ENCODE measurements at places on chromosomes 6 and 20.

DNA sequence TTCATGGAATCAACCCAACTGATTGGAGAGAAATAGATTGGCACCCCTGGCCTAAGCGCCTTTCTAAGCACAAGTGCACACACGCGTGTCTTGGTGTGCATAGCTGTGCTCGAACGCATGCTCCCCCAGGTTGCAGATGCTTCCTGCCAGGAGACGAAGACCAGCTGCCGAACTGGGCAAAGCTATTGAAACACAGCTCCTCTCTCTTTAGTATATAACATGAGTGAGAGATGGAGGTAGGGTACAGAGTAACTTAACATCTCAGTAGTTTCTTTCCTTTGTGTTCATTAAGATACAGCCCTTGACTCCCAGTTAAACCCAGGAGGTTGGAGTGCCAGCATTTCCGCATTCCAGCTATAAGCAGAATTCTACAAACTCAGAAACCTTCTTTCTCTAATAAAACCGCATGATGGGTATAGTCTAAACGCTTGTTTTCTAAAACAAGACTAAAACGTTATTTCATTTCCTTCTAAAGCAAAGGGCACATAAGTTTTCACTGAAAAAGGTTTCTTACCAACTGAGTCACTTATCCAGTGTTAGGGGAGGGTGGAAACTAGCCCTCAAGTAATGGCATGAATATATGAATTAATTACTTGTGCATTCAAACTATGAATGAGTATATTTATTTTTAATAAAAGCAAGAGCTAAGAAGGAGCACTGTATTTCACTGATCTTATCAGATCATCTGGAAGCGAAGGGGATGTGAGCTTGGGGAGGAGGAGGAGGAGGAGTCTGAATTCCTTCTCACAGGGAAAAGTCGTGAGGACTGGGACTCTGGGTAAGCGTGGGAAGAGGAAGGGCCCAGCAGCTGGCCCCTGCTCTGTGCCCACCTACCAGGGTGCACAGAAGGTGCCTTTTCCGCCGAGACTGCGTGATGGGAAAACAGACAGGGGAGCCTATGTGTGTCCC lies 179.2 kb downstream of the TMEM242 start:
- no peak for DNase-seq

GRCh38 chr6:36670271-36670670 lies 8.2 kb upstream of the CDKN1A start:
- no peak for DNase-seq

GRCh38 chr20:32441638-32442037 lies 83.5 kb downstream of the ASXL1 start:
- peak; percentile 8 for DNase-seq

GRCh38 chr20:31569163-31570020 lies 35.7 kb upstream of the ID1 start:
- peak; percentile 70 for DNase-seq

DNA sequence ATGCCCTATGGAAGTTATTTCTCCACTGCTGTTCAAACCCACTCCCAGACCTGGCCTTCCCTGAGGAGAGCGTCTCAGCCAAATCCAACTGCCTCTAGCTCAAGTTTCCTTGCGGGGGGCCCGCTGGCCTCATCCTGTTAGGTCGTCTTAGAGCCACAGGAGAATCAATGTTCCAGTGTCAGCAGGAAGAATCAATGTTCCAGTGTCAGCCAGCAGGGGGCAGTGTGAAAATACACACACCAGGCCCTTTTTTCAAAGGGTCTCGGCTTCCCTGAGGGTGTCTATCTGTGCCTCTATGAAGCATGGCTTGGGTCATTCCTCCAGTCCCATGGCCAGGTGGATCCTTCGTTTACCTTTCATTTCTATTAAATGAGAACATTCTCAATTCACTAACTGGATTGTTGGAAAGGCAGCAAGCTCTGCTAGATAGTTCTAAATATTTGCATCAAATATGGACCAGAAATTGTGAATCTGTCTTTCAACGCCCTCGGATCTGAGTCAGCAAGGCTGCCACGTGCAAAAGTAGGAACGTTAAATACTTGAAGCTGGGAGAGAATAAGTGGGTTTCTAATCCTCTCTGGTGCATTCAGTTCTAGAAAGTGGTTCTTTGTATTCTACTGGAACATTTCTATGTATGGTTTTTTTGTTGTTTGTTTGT lies 19.2 kb downstream of the PRND start:
- DNase-seq: peak; percentile 76

GRCh38 chr20:5969940-5970339 lies 19.5 kb downstream of the MCM8 start:
- DNase-seq: no peak

DNA sequence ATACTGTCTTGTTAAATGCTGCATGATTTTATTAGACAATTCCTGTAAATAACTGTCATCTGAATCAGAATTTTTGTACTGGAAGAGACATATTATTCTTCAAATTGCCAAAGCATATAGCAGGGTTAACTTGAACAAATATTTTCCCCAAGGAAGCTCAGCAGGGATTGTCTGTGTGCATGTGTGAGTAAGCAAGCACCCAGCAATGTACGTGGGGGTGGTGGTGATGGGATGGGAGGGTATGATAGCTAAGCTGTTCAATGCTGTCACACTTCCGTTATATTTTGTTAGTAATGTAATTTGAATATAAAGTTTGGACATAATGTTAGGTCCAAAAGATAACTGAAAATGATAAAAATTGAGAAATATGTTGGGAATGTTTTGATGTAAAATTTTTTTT lies 118.1 kb downstream of the MYB start:
- DNase-seq: no peak

DNA sequence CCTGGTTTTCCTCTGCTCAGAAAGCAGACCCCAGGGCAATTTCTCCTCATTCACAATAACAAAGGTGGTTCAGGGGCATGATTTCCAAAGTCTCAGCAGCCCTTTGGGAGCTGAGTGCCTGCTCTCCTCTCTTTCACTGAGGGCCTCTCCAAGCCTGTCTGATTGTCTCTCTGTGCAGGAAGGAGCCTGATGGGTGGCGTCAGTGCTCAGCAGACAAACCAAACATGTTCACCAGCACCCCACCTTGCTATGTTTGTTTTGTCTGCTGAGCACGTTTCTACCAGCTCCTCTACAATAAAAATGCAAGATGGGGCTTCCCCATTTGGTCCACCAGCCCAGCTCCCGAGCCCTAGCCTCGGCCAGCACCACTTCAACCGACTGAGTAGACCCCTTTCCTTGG lies 25.4 kb upstream of the TCP11 start:
- no peak for DNase-seq

GRCh38 chr6:88499845-88500699 lies 333.9 kb upstream of the CNR1 start:
- no peak for DNase-seq

DNA sequence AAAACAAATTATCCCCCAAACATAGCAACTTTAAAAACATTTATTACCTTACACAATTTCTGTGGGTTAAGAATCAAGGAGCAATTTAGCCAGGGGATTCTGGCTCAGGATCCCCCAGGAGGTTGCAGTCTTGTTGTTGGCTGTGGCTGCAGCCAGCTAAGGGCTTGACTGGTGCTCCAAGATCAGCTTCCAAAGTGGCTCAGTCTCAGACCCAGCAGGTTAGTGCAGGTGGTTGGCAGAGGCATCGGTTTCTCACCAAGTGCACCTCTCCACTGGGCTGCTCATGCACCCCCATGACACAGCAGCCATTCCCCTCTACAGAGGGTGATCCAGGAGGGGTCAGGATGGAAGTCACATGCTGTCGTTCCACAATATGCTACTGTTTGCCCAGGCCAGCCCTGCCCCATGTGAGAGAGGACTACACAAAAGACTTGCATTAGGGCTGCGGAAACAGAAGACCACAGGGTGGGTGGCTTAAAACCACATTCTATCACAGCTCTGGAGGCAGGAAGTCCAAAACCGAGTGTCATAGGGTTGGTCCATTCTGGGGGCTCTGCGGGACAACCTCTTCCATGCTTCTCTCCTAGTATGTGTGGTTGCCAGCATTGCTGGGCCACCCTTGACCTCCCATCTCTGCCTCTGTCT lies 125.8 kb downstream of the C6orf118 start:
- DNase-seq: no peak

DNA sequence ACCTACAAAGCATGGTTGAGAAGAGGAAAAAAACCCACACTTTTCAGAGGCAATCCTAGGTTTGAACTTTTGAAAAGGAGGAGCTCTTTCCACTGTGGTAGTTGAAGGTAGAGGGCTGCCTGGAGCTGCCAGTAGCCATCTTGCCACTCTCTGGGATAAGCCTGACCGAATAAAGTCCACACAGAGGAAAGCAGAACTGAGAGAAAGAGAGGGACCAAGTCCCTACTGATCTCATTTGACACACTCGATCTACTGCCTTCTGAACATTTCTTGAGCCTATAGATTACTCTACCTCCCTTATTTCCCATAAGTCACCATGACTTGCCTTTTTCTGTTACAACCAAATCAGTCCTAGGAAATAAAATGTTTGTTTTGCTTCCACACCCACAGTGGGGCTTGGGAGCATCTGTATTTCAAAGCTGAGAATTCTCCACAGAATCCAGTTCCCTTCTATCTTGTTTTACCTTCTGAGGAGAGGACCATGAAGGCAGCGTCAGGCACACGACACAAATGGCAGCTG lies 147.0 kb upstream of the PTPRK start:
- no peak for DNase-seq

DNA sequence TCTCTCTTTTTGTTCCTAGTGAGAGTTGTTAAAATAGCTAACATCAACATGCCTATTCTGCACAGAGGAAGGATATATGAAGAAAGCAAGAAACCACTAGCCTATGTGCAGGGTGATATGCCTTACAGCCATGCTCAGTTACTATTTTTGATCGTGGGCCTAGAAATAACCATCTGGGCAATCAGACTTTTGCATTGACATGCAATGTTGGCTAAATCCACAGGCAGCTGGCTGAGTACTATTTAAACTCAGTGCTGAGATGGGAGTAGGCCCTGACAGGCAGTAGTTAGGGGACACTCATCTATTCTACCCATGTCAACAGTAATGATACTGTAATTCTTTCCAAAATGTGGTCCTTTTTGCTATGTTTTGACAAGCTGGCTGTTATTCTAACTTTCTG lies 89.6 kb downstream of the HDGFL1 start:
- no peak for DNase-seq

GRCh38 chr6:149209871-149210775 lies 107.4 kb upstream of the TAB2 start:
- DNase-seq: no peak

GRCh38 chr20:17473659-17474058 lies 57.5 kb downstream of the BFSP1 start:
- DNase-seq: no peak

- DNase-seq: no peak
Observed at GRCh38 chr20:19758133-19758500, at the start of gene RIN2. TSS of gene RIN2 (plus strand) at chr20:19758258. CDS start at chr20:19889602, 131,344 bp downstream.

- DNase-seq: no peak
Observed at GRCh38 chr6:24930431-24930871, 5.3 kb downstream of the RIPOR2 start.

DNA sequence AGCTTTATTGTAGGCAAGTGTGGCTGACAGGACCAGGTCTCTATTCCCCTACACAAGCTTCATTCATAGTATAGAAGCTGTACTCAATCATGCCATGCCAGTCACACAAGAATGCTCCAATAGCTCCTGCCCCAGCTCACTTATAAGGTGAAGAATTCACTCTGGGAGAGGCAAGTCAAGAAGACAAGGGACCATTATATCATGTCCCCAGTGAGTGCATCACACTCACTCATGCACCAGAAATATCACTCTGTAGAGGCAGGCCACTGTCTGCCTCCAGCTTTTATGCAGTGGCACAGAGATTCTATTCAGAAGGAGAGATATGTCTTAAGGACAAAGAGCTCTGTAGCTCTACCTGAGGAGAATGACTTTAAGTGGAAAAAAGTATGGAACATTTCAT lies 263.2 kb downstream of the GJA1 start:
- no peak for DNase-seq

- no peak for DNase-seq
Observed at GRCh38 chr20:20010639-20011500, 6.3 kb upstream of the NAA20 start.

GRCh38 chr6:28757429-28758045 lies 166.2 kb downstream of the TRIM27 start:
- DNase-seq: no peak

- DNase-seq: no peak
Observed at GRCh38 chr6:17197607-17198006, 83.6 kb upstream of the RBM24 start.

- no peak for DNase-seq
Observed at GRCh38 chr6:165605901-165606739, 56.9 kb downstream of the PDE10A start.

GRCh38 chr20:63738687-63739129 lies 868 bp upstream of the SLC2A4RG start:
- DNase-seq: peak; percentile 63

DNA sequence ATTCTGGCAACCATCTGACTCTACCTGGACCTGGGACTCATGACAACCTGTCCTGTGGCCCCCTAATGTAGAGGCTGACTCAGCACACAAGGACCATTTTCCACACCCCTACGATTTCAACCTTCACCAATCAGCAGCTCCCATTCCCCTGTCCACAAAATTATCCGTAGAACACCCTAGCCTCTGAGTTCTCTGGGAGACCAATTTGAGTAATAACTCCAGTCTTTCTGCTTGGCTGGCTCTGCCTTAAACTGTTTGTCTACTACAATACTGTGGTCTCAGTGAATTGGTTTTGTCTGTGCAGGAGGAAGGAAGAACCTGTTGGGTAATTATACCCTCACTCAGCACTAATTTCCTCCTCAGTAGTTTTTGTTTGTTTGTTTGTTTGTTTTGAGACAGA lies 99.3 kb upstream of the MRPS10 start:
- no peak for DNase-seq

DNA sequence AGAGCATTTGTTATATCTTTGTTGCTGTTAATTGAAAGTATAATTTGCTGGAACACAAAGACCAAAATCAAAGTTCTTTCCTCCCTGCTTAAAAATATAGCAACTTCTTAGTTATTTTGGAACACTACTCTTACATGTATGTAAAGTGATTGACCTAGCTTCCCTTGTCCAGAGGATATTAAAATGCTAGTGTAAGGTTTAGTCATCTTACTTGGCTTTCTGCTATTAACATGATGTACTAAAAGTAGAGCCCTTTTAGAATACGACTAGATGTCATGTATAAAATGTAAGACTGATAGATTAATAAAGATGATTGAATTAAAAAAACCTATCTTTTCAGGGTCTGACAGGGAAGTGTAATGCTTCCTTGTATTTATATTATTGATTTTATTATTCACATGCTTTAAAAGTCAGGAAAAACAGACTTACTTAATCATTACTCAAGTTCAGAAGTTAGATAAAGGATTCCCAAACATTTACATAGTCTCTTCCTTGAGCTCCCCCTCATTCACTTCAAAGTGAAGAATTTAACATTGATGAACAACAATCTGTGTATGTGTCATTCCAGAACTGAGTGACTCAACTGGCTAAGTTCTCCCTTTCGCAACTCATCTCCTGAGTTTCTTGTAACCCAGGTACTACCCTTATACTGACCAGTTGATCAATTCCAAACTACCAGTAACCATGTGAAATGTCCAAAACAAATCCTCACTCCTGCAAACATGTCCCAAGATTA lies 50.9 kb downstream of the BTBD9 start:
- no peak for DNase-seq

DNA sequence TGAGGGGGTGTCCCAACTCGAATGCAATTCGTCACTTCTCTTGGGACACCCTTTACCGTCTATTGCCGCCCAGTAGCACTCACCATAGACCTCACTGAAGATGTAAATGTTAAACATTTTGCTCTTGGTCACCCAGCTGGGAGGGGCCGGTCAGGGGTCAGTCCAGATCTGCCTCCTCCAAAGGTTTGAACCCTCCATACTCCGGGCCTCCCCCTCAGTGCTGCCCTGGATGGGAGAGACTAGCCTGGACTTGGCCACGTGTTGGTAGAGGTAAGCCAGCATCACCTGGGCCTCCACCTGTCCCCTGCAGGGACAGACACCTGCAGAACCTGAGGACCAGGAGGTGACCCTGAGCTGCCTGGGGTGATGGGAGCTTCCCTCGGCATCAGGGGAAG lies 5.0 kb upstream of the MYT1 start:
- no peak for DNase-seq

All from activated naive CD4-positive, alpha-beta T cell treated with anti-CD3 and anti-CD28 coated beads, Interleukin-2, amount 10 ng/mL, durations not matched to agents 7 days and 5 days (primary cell).